CD4-positive, alpha-beta T cell (primary cell): ENCODE measurements at places on chromosomes 11 and 22. TPM values are rescaled to one million over a fixed set of nuclear protein-coding genes. Genes with fewer than 3 reads are reported as not detected.

The SMDT1 gene
- total RNA-seq = 84.7 TPM

The OR5L2 gene
- total RNA-seq = not detected

- DNase-seq = no peak
Observed at GRCh38 chr11:17472467-17472866, 4.2 kb downstream of the ABCC8 start.

DNA sequence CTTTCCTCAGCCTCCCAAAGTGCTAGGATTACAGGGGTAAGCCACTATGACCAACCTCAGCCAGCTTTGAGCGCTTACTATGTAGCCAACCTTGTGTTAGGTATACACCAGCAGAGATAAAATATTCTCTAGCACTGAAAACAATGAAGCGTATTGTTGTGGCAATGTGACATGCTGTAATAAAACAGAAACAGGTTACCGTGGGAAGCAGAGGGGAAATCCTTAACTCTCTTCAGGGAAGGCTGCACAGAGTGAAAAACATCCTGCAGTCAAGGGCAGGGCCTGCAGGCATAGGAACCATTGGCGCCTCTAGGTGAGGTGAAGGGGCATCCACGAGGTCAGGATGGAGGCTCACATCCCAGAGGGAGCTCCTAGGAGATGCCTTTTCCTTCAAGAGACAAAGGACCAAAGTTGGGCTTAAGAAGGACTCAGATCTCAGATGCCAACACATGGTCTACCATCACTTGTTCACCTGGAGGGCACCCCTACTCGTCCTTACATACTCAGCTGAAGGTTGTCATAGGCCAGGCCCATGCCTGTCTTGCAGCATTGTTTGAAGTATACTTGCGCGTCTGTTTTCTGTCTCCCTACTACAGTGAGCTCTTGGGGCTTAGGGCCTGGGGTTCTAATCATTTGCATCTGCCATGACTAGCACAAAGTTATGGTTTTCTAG, 8.0 kb downstream of the POLD4 start:
- DNase-seq = no peak

DNA sequence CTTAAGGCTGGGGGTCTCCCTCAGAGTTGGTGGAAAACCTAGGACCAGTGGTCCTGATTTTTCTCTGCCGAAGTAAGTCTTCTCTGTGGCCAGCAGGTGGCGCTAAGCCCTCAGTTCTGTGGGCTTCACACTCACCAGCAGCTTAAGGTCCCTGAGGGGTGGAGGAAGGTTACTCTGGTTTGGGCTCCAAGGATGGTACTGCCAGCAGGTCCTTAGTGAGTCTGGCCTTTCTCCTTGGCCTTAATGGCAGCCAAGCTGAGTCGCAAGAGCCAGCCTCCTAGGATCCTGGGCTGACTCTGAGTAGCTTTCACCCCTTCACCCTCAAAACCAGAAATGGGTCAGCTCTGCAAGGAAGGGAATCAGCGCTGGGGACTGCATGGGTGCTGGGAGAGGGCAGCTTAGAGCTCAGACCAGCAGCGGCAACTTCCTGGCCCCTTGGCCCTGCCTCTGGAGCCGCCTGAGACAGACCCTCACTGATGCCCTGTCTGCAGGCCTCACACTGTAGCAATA, 4.4 kb downstream of the KCNJ11 start:
- peak; percentile 90 for DNase-seq

- DNase-seq = no peak
Observed at GRCh38 chr11:73465023-73465675, 89.0 kb downstream of the RELT start.

DNA sequence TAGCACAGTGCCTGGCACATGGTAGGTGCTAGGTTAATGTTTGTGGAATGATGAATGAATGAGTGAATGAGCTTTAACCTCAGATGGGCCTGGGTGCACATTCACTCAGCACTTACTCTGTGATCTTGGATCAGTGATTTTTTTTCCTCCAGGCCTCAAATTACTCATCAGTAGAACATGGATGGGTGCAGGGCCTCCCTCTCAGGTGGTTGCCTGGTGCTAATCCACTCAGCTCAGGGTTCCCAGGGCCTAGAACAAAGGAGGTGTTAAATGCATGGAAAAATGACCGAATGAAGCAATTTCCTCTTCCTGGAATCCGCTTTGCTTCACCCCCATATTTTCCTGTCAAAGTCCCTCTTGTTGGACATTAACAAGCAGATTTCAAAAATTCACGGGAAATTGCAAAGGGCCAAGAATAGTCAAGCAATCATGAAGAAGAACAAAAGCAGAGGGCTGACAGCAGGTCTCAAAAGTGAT, 93.5 kb downstream of the MYEOV start:
- no peak for DNase-seq
